ENCODE measurements at places on chromosomes 7 and 10.

DNA sequence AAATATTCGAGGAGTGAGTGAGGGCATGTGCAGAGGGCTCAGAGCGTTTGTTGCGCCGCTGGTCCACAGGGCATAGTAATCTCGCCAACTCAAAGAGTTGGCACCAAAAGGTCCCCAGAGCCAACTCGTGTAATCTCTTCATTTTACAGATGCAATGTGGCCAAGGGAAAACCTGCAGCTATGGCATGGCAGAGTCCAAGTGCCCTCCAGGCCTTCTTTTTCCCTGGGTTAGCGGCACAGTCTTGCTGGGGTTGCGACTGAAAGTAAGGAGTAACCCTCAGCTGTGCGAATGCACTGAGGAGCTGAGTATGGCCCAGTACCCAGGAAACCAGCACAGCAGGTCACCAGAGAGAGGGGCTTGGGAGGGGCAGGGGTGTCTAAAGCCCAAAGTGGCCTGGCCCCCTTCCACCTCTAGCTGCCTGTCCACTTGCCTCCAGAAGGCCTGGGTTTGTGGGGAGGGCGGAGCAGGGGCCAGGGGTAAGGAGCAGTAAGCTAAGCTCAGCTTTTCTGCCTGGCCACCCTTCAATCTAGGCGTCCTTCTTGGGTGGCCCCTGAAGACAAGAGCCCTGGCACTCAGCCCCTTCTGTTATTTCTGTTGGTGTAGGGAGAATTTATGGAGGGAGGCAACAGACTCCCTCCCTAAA is 3.3 kb upstream of the GAD2 start:
- DNase-seq, result no peak

DNA sequence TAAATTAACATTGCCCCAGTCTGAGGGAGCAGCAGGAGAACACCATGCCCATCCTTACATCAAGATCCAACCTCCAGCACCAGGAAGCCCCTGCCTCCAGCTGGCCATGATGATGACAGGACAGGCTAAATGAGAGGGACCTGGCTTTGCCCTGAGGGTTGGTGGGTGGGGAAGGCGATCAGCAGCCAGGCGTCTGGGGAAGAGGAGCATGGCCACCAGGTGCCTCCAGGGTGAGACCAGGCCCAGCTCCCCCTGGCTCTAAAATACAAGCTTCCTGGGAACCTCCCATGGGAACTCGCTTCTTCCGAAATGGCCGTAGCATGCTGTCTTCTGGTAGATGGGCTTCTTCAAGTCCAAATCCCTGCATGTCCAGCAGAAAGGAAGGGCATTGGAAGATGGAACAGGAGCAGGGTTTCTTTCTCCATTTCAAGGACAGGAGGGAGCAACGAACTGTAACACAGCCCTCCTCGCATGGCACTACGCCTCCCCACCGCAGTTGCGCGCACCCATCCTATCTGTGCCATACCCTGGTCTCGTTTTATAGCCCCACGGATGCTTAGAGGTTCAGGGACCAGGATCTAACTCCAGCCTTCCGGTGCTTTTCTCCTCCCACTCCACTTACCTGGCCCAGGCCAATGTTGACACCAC is 15.8 kb downstream of the MAT1A start:
- DNase-seq, result no peak

DNA sequence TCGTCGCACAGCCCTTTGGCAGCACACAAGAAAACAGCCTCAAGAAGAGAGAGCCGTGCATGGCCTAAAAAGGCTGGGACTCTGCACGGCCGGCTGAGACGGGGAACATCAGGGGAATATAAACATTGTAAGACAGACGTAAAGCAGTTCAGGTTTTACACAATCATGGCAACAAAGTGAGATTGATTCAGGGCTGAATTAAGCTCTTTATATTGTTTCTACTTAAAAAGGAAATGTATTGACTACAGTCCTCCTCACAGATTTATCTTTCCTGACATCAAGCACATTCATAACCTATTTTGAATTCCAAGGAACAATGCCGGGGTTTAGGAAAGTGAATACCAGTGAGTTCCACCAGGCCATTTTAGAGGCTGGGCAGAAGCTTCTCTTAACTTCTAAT is 25.2 kb downstream of the SORBS1 start:
- DNase-seq, result no peak

GRCh38 chr10:10869592-10869991 is 148.1 kb upstream of the CELF2 start:
- DNase-seq, result peak; percentile 81

GRCh38 chr7:101363734-101364374 is 1.2 kb downstream of the COL26A1 start:
- DNase-seq, result peak; percentile 63

- DNase-seq, result no peak
Observed at GRCh38 chr10:34137955-34138354, 677.1 kb downstream of the PARD3 start.

GRCh38 chr7:22319424-22320403 is 37.2 kb downstream of the RAPGEF5 start:
- no peak for DNase-seq

DNA sequence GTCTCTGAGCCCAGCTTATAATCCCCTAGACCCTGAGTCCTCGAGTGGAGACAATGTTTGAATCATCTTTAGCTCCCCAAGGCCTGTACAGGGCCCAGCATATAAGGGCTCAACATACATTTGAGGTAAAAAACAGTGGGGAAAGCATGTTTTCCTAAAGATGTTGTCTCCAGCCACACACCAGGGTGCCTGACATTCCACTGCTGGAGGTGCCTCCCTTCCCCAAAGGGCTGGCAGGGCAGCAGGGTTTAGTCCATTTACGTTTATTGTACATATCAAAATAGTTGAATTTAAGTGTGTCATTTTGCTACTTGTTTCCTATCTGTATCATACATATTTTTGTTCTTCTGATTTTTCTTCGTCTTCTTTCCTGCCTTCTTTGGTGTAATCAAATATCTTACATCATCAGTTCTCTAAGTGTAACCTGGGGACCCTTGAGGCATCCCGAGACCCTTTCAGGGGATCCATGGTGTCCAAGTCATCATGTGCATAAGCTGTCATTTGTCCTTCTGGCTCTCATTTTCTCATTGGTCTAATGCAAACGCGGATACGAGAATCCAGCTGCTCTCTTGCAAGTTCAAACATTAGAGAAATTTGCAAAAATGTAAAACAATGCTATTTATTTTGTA is 101.6 kb downstream of the PDGFA start:
- DNase-seq, result no peak
